ENCODE measurements at places on chromosomes 3 and 15.

GRCh38 chr3:5874931-5875341 lies 687.4 kb downstream of the EDEM1 start:
- no peak for DNase-seq

DNA sequence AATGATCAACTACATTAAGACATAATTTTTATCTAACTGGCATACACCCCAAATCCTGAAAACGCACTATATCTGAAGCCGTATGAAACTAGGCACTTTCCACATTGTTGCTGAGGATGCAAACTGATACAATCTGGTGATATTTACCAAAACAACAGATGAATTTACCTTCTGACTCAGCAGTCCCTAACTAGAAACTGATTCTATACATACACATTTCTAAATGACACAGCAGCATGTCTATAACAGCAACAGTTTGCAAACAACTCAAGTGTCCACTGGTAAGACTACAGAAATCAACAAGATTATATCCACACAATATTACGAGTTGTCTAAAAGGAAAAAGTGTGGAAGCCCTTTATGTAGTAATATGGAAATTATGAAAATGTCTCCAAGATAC lies 22.9 kb downstream of the SECISBP2L start:
- DNase-seq, result no peak

GRCh38 chr3:58628823-58629562 lies 37.6 kb downstream of the FAM3D start:
- peak; percentile 87 for DNase-seq

DNA sequence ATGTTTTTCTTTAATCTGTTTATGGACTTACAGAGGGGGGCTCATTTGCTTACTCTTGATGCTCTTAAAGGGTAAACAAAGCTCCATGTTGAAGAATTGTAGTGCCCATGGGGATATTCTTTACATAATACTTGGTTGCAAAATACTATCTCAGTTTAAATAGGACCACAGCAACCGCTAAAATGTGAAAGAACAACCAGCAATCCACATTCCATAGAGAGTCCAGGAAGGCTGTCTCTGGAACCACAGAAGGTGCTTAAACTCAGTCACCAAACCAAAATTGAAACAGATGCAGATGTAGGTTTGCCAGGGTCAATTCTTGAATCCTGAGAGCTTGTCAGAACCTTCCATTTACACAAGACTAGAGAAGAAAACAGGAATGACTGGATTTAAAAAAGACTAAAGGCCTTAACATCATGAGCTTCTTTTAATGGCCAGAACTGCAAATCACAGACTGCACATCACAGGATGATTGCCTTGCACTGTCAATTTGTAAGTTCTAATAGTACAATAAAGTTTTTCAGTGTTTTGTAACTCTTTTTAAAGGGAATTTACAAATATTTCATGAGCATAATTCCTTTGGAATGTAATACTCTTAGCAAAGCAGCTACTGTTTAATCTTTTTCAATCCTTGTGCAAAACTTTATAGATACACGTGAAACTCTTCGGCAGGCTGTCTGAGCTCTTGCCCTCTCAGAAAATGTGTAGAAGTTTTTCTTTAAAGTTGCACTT lies 661.6 kb downstream of the SI start:
- DNase-seq, result peak; percentile 11

GRCh38 chr3:45191924-45192417 lies 34.1 kb downstream of the TMEM158 start:
- DNase-seq, result no peak

DNA sequence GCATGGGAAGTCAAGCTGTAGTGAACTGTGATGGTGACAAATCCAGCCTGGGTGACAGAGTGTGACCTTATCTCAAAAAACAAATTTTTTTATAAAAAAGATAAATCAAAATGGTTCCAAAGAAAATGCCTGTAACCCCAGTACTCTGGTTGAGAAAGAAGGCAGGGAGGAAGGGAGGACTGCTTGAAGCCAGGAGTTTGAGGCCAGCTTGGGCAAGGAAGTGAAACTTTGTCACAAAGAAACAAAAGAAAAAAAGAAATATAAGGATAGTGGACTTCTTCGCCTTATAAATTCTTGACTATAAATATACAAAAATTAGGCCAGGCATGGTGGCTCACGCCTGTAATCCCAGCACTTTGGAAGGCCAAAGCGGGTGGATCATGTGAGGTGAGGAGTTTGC lies 34.1 kb downstream of the SMARCC1 start:
- DNase-seq, result no peak

- peak; percentile 66 for DNase-seq
Observed at GRCh38 chr3:157129803-157130466, 30.0 kb downstream of the CCNL1 start.

GRCh38 chr3:99430348-99431134 lies 207.9 kb upstream of the COL8A1 start:
- DNase-seq, result no peak

GRCh38 chr3:66133853-66134445 lies 86.9 kb upstream of the SLC25A26 start:
- DNase-seq, result no peak

- DNase-seq, result peak; percentile 86
Observed at GRCh38 chr3:99875929-99876841, 58.5 kb downstream of the CMSS1 start.

- peak; percentile 10 for DNase-seq
Observed at GRCh38 chr3:122305818-122306621, 19.0 kb upstream of the CSTA start.

DNA sequence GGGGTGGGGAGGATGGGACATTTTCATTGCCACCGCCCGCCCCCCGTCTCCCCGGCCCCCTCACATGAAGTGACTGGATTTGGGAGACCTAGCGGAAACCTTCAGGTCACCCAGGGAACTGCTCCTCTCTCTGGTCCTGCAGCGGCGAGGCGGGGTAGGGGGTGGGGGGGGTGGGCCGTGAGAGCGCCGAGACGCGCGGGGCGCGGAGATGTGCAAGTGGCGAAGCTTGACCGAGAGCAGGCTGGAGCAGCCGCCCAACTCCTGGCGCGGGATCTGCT lies 712 bp upstream of the MME start:
- no peak for DNase-seq

DNA sequence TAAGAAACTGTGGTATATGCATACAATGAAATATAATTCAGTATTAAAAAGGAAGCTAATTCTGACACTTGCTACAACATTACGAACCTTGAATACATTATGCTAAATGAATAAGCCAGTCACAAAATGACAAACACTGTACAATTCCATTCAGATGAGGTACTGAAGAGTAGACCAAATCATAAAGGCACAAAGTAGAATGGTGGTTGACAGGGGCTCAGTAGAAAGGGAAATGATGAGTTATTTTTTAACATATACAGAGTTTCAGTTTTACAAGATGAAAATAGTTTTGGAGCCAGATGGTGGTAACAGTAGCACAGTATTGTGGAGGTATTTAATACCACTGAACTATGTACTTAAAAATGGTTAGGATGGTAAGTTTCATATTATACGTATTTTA lies 254.6 kb upstream of the RBMS3 start:
- DNase-seq, result no peak

DNA sequence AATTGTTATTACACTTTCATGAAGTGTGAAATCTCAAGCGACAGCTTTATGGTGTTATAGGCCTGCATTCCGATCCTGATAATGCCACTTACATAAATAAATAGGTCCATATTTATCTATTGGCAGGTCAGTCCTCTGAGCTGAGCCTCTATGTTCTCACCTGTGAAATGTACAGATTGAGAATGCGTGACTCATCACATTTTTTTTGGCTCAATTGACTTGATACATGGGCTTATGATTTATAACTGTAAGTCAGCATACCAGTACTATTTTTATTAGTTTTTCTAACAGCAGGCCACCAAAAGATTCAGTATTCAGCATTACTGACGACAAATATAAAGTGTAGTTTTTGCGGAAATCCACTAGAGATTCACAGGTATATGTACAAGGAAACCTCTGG lies 344.4 kb downstream of the ROBO1 start:
- no peak for DNase-seq

DNA sequence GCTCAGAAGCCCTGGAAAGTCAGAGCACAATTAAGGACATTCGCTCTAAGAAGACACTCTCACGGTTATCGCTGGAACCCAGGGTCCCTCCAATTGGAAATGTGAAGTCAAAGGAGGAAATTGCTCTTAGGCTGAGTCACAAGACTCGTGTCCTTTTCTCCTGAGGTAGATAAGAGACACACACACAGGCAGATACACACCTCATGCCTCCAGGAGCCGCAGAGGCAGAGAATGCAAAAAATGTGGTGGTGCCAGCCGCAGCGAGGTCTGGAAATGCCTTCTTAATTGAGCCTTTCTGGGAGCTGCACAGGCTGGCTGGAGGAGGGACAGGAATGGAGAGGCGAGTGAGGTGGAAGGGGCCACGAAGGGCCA lies 189.3 kb downstream of the OPA1 start:
- DNase-seq, result peak; percentile 30

GRCh38 chr15:57572468-57572867 lies 19.2 kb upstream of the MYZAP start:
- no peak for DNase-seq

- peak; percentile 59 for DNase-seq
Observed at GRCh38 chr3:55622116-55622515, 135.0 kb upstream of the WNT5A start.

DNA sequence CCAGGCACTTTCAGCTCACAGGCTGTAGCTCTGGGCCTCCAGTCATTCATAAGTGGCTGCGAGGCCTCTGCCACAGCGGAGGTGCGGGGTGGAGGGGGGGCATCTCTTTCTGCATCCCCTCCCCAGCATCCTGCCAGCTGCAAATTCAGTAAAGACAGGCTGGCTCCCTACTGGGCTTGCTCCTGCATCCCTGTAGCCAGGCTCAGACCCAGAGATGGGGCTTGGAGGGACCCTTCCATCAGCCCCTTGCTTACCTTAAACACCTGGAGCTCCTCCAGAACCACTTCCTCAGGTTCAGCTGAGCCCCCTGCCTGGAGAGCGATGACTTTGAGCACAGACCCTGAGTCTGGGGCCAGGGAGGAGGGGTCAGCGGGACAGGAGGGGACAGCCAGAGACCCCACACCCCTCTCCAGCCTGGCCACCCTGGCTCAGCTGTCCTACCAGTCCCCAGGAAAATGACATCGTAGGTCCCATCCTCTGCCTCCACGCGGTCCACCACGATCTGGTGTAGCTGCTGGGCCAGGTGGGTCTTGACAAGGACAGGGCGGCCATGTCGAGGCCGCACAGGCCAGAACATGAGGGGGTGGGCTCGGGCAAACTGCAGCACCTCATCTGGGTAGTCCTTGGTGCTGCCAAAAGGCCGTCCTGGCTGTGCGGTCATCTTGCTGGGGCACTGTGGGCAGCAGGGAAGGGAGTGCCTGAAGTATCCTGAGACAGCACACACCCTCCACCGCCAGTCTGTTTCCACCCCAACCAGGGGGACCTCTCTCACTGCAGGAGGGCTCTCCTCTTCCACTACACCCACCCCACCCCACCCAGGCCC lies 5.3 kb downstream of the SEMA3G start:
- DNase-seq, result no peak

DNA sequence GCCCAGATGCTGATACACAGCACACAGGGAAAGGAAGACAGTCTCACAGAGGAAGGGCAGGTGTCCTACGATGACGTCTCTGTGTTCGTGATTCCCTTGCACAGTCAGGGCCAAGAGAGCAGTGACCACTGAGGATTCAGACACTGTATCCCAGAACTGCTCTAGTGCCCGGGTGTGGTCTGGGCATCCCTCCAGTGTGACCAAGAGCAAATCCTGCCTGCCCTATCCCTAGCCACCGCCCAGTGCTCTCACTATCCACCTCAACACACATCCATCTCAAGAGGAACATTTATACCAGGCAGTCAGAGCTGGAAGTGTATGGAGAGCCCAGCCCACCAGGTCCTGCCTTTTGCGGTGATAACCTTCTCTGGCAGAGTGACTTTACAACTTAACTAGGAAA lies 4.1 kb downstream of the PPM1M start:
- DNase-seq, result no peak

GRCh38 chr3:54537506-54537905 lies 390.4 kb downstream of the LRTM1 start:
- DNase-seq, result no peak

GRCh38 chr15:64895285-64896065 lies 16.2 kb upstream of the ANKDD1A start:
- DNase-seq, result peak; percentile 74

- no peak for DNase-seq
Observed at GRCh38 chr3:156373095-156373494, 181.8 kb downstream of the SSR3 start.

DNA sequence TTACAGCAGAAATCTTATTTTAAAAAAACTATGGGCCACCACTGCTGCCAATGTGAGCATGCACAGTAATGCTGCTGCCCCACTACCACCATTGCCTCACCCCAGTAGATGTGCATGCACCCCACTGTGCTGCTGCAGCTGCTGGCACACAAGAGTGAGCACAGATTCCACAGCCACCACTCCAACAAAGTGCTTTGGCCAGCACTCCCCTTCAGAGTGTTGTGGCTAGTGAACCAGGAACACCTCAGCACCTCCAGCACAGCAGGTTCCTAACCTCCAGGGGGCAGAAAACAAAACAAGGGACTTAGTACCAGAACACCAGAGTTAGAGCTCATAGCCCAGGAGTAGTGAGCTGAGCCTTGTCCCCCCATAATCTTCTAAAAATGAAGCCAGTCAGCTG lies 629.6 kb downstream of the PYDC2 start:
- DNase-seq, result no peak

DNA sequence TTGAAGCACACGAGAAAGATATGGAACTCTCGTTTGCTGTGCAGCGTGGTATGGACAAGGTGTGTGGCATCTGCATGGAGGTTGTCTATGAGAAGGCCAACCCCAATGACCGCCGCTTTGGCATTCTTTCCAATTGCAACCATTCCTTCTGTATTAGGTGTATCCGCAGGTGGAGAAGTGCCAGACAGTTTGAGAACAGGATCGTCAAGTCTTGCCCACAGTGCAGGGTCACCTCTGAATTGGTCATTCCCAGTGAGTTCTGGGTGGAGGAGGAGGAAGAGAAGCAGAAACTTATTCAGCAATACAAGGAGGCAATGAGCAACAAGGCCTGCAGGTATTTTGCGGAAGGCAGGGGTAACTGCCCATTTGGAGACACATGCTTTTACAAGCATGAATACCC lies 1.2 kb downstream of the MKRN3 start:
- DNase-seq, result no peak

- DNase-seq, result no peak
Observed at GRCh38 chr3:105786241-105786640, 82.6 kb downstream of the CBLB start.

DNA sequence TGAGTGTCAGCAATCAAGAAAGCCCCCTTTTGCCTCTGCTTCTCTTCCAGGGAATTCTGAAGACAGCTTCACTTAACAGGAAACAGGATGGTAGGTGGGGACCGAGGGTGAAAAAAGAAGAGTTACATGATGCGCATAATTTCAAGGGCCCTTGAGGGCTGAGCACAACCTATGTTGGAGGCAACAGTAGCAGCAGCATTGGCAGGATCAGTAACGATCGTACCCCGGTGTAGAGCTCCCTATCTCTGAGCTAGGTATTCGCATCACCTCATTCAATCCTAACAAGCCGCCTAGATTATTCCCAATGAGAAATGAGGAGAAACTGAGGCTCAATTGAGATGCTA lies 432 bp upstream of the RAD54L2 start:
- peak; percentile 17 for DNase-seq

DNA sequence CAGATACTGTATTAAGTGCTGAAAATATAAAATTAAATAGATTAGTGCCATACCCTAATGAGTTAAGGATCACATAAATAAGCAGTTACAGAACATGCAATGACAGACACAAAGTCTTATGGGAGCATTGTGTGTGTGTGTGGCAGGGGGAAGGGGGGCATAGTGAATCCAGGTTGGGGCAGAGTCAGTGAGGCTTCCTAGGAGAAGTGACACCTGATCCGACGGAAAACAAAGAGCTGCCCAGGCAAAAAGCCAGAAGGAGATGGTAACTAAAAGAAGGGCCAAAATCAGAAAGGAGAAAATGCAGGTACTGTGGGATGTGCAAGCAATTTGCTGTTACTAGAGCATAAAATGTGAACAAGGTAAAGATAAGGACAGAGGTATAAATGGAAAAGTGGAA lies 80.1 kb upstream of the CHRM5 start:
- DNase-seq, result no peak
